ENCODE measurements at places on chromosomes 12 and 14.

DNA sequence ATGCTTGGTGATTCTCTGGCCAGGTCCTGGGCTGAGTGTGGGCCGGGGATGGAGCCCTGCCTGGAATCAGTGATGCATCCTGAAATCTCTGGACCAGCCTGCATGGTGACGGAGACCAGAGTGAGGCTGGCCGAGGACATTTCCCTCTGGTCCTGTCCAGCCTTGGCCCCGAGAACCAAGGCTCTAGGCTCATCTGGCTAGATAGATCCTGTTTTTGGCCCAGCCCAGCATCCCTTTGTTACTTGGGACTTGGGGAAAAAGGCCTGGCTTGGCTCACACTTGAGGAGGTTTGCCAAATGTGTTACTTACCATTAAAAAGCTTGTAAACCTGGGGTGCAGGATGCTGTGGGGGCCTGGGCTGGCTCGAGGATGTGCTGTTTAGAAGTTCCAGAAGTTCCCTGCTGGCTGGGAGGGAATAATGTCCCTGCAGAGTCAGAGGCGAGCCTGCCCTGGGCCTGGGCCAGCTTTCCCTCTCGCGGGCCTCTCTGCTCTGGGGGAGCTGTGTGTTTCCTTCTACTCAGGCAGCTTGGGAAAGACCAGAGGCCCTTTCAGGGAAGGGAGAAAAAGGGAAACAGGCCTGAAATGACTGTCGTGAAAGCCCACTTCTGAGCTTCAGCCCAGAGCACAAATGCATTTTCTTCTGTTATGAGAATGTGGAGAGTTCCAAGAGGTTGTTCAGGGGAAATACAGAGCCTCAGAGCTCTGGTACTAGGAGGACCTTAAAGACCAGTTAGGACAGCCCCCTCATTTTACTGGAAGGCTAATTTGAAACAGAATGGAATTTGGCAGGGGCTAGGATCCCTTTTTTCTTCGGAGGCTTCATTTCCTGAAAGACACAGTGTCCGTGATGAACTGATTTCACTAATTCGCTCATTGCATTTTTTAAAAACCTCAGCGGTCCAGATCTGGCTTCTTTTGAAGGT lies 47.2 kb upstream of the CTDSP2 start:
- no peak for DNase-seq

GRCh38 chr14:100096656-100097055 lies 31.4 kb downstream of the EVL start:
- DNase-seq, result no peak

DNA sequence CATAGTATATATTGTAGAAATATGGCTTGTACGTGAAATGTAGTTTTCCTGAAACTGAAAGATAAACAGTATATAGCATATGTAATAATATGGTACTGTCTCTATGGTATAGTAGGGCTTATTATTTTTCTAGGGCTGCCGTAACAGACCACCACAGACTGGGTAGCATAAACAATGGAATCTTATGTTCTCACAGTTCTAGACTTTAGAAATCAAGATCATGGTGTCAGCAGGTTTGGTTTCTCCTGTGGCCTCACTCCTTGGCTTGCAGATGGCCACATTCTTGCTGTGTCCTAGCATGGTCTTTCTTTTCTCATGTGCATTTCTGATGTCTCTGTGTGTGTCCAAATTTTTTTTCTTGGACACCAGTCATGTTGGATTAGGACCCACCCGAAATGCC lies 155.8 kb downstream of the TMTC2 start:
- no peak for DNase-seq

- DNase-seq, result no peak
These were observed 345.7 kb downstream of the BMP4 start for GRCh38 chr14:53610947-53611346.

- DNase-seq, result no peak
These were observed 63.9 kb downstream of the NAV3 start for GRCh38 chr12:77894556-77894955.

All from NCI-H1930 (cell line).